ENCODE measurements at places on chromosomes 7 and 10. TPM values are rescaled to one million over a fixed set of nuclear protein-coding genes. Genes with fewer than 3 reads are reported as not detected.
A peak's percentile ranks its signal among the peaks of the same experiment; 100 is the strongest.

- no peak for DNase-seq
These were observed 255.1 kb upstream of the MKLN1 start for GRCh38 chr7:131072505-131073091.

DNA sequence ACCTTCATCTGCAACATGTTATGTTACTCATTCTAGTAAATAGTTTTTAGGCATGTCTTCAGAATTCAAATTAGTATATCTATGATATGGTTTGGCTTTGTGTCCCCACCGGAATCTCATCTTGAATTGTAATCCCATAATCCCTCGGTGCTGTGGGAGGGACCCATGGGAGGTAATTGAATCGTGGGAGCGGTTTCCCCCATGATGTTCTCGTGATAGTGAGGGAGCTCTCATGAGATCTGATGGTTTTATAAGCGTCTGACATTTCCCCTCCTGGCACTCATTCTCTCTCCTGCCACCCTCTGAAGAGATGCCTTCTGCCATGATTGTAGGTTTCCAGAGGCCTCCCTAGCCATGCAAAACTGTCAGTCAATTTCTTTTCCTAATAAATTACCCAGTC lies 20.4 kb upstream of the GPR37 start:
- DNase-seq: no peak

Gene CLDN4
- 0.25 TPM for total RNA-seq

GRCh38 chr10:556971-557637 lies 132.4 kb downstream of the DIP2C start:
- DNase-seq: no peak

Gene TIMM23B
- 18.9 TPM for total RNA-seq

GRCh38 chr7:72057796-72058195 lies 354.3 kb downstream of the CALN1 start:
- no peak for DNase-seq

DNA sequence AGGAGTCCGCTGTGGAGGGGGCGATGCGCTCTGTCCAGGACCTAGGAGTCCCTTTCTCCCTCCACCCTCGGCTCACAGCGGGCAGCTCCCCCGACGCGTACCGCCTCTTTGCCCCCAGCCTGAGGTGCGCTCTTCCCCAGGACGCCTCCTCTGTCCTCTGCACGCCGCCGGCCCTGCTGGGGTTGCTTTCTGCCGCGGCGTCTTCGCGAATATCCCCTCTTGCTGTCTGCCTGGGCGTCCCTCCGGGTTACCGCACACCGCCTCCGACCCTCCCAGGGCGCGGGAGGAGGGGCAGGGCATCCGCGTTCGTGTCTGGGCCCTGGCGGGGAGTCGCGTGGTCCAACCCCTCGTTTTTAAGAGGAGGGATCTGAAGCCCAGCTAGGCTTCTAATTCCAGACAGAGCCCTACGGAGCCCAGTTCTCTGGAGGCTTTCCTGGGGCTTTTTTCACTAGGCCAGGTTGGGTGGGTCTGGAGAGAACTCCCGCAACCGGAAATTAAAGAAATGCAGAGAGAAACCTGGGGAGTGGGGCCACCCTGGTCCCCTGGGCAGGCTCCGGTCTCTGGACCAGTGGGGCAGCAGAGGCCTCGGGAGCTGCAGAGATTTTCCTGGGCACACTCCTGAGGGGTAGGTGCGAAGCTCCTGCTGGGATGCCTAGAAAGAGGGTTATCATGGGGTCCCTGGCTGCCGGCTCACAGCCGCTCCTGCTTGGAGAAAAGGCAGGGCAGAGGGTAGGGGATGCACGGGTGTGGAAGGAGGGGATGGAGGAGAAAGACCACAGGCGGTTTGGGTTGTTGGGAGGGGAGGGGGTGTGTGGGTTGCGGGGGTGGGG lies 166.9 kb downstream of the UBE2H start:
- no peak for DNase-seq

DNA sequence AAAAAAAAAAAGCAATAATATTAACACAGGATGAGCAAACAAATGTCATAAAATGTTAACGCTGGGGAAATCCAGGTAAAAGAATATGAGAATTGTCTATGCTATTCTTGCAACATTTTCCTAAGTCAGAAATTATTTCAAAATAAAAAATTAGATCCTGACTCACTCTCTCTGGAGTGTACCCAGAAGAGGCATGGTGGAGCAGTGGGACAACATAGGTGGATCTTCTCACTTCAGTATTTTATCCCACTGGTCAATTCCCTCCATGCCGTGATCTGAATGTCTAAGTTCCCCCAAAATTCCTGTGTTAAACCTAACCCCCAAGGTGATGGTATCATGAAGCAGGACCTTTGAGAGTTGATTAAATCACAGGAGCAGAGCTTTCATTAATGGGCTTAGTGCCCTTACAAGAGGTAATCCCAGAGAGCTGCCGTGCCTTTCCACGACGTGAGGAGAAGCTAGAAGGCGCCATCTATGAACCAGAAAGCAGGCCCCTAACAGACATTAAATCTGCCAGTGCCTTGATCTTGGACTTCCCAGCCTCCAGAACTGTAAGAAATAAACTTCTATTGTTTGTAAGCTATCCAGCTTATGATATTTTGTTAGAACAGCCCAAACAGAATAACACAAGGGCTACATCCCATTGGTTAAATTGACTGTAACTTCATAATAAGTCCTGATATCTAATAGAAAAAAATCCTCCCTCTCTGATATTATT lies 35.2 kb downstream of the USP6NL start:
- DNase-seq: no peak

DNA sequence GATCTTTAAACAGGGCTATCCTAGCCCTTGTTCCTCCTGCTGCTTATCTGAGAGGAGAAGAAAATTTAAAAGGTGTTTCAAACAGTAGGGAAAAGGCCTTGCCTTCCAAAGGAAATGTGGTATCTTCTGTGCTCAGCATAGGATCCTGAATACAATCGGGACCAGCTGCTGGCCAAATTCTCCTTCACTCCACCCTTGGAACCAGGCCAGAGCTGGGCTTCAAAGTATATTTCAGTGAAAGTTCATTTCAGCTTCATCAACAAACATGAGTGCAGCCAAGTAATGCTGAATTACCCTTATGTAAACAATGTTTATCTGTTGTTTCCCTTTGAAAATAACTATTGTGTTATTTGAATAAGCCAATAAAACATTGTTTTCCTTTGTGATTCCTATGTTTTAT lies 146.5 kb upstream of the MEOX2 start:
- DNase-seq: no peak

DNA sequence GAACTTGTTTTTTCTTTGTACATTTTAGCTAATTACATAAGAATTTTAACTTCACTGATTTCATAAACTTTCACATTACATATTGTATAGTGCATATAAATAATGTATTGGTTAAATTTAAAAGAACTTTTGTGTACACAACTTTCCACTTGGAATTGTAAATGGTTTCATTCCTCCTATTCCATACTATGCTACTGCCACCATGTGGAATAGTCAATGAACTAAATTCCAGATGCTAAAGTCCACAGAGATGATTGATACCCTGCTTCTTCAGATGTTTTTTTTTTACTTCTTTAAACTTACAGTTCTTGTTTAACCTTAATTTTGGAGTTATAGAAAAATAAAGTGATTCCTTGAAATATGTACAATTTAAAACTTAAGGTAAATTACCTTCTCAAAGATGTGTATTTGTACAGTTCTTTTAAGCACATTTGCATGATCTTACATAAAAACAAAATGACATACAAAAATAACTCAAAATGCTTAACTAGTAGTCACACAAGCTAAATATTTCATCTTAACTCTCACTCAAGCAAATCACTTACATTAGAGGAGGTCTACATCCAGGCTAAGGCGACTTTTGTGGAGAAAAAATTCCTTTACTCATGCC lies 247.6 kb upstream of the HGF start:
- no peak for DNase-seq

DNA sequence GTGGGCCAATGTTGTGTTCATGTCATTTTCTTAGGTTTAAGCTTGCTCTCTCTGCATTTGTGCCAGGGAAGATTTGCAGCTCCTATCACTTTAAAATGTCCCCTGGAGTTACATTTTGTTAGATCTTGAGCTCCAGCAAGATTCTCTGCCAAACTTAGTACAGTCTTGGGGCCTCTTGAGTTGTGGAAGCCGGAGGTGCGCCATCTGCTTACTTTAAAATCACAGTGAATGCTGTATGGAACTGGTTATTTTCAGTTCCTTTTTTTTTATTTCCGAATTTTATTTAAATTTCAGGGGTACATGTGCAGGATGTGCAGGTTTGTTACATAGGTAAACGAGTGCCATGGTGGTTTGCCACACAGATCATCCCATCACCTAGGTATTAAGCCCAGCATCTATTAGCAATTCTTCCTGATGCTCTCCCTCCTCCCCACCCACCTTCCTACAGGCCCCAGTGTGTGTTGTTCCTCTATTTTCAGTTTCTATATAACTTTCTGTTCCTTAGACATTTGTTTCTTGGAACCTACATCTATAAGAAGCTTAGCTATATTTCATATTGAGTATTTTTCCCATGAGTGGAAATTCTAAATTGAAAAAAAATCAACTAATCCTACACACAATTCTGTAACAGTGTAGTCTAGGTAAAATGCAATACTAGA lies 114.4 kb upstream of the CREB5 start:
- no peak for DNase-seq

DNA sequence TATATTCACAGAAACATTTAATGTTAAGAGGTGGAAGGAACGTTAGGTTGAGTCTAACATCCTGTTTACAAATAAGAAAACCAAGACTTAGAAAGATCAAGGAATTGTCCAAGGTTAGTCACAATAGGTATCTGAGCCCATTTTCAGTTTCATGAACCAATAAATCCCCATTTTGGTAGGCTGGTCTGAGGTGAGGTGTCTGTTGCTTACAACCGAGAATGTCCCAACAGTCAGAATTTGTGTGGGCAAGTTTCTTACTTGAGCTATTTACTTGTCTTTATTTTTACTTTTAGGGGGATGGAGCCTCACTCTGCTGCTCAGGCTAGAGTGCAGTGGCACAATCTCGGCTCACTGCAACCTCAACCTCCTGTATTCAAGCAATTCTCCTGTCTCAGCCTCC lies 23.6 kb downstream of the PANK1 start:
- DNase-seq: no peak

Gene GIMAP1
- total RNA-seq: 5.3 TPM

GRCh38 chr10:301536-301935 lies 166.3 kb downstream of the ZMYND11 start:
- no peak for DNase-seq

DNA sequence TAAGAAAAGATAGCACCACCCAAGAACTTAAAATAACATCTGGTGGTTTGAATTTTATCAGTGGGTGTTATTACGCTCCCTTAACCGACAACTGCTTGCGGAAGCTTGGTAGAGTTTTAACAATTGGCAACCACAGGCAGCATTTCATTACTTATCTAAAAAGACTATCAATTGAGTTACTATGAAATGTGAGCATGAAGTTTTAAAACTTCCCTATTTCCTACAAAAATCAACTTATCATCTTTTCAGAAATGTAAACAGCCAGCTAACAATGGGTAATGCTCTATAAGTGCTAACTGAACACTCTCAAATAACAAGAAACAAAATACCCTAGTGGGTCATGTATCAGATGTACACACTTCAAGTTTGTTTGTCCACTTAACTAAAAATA lies 68.8 kb downstream of the OSBPL3 start:
- DNase-seq: no peak

Gene ST7
- total RNA-seq: 4.1 TPM

- DNase-seq: no peak
These were observed 359.8 kb downstream of the PCDH15 start for GRCh38 chr10:54441275-54441674.

Gene SFRP5
- not detected for total RNA-seq

- no peak for DNase-seq
These were observed 1169.0 kb downstream of the REEP3 start for GRCh38 chr10:64690194-64690593.

Gene ZNF777
- total RNA-seq: 9.7 TPM

DNA sequence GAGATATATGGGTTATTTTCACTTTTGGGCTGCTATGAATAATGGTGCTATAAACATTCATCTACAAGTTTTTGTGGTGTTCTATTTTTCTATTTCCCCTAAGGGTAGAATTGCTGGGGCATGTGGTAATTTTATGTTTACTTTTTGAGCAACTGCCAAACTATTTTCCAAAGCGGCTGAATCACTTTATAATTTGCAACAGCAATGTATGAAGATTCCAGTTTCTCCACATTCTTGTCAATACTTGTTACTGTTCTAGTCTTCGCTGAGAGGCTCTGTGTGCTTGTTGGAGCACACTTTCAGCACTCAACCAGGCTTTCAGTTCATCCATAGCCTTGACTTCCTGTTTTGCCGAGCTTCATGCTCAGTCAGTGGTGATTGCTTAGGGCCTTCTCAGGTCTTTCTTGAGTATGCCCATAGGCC lies 39.0 kb downstream of the ADK start:
- peak; percentile 49 for DNase-seq

Gene TRPV5
- total RNA-seq: not detected

- no peak for DNase-seq
These were observed 178.2 kb downstream of the COBL start for GRCh38 chr7:51138123-51139085.

- DNase-seq: no peak
These were observed 570 bp downstream of the TBC1D12 start for GRCh38 chr10:94402843-94403379.

- no peak for DNase-seq
These were observed 272.8 kb upstream of the TCERG1L start for GRCh38 chr10:131584287-131584686.

Gene CRHR2
- total RNA-seq: not detected

GRCh38 chr10:82883603-82884002 lies 1008.6 kb downstream of the NRG3 start:
- DNase-seq: no peak

Gene LDB3
- total RNA-seq: 0.10 TPM

DNA sequence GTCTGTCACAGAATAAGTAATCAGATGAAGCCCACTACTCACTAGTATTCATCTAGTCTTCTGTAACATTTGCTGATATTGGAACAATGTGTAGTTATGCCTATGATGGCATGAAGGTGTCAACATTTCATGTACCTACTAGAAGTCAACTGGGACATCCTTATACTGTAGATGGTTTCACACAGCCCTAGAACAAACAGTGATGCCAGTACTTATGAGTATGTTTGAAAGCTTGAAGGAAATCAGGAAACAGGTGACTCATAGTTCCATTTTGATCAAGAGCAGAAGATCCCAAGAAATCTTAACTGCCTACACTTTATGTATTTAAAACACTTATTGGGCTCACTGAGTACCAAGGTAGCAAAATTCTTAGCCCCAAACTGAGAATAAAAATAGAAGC lies 1519.6 kb downstream of the REEP3 start:
- DNase-seq: no peak

DNA sequence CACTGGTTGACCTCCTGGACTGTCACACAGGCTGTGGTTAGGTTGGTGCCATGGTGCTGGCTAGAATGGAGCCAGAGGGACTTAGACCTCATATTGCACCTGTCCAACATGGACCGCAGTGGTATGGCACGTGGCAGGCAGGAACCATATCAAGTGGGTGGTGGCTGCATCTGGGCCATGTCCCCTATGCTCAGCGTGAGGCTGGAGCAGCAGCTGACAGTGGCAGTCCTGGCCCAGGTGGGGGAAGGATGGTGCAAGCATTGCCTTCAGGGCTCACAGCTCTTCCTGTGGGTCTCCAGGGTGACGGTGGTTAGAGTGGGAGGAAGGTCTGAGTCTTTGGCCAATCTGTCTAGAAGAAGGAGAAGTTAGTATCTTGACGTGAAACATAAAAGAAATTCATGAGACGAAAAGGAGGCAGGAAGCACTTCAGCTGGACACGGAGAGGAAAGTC lies 54.5 kb upstream of the PFKFB3 start:
- no peak for DNase-seq

- no peak for DNase-seq
These were observed 387.1 kb downstream of the LRMDA start for GRCh38 chr10:75818552-75818951.

Gene MYO3A
- not detected for total RNA-seq

GRCh38 chr7:25851332-25852210 lies 300.4 kb upstream of the NFE2L3 start:
- DNase-seq: peak; percentile 85

Gene HPS1
- total RNA-seq: 28.1 TPM

Measured in activated naive CD4-positive, alpha-beta T cell treated with anti-CD3 and anti-CD28 coated beads for 36 hours (primary cell).